ENCODE measurements at places on chromosomes 12 and 14.

DNA sequence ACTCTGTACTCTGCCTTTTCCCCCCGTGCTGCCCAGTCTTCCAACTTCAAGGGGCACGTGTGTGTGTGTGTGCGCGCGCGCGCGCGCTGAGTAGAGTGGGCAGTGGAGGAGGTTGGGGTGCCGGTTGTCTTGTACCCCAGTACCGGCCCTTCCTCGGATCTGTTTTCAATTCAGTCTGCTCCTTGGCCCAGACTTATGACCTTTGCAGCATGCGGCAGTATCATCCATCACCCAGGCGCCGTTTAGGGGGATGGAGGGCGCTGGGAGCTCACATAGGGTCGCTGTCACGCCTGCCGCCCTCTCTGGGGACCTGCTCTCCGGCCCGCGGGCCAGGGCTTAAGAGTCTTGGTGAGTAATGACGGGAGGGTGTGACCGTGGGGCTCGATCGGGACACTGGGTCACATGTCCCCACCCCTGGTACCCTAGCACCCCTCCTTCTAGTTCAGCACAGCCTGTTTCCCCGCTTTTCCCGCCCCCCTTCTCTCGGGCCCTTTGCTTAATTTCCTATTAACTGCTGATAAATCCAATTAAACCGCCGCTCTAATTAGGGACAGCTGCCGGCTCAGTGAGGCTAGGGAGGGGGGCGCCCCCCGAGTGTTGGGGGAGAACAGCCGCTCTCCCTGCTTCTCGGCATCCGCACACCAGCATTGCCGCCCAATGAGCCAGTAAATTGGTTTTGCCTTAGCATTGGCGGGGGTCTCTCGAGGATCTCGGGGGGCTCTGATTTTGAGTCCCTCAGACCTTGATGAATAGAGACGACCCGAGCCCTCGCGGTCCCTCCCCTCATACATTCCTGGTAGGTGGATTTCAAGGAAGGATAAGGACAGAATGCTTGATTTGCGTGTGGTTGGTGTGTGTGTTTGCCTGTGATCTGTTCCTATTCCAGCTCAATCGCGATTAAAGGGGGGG is 9.3 kb downstream of the STAC3 start:
- DNase-seq, result no peak

DNA sequence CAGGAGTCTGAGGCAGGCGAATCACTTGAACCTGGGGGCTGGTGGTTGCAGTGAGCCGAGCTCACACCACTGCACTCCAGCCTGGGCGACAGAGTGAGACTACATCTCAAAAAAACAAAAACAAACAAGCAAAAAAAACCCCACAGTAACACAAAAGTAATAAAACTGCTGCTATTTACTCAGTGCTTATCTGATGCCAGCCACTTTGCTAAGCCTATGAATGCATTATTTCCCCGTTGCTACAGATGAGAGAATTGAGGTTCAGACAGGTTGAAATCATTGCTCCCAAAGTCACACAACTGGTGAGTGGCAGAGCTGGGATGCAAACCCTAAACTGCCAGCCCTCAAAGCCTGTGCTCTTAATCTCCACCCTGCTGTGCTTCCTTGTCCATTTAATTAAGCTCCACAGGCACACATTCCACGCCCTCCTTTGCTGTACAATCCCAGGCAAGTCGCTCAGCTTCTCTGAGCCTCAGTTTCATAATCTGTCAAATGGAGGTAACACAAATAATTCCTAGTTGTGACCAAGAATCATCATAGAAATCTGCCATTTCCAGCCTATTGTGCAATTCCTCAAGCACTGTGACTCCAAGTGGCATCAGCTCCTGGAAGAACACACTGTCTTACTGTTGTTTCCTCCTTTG is 5.7 kb upstream of the OAS3 start:
- no peak for DNase-seq

GRCh38 chr12:5556033-5556614 is 124.2 kb downstream of the NTF3 start:
- DNase-seq, result no peak

- DNase-seq, result no peak
These were observed 40.8 kb downstream of the CCDC88C start for GRCh38 chr14:91376547-91377477.

- no peak for DNase-seq
These were observed 15.0 kb downstream of the G2E3 start for GRCh38 chr14:30573966-30574365.

DNA sequence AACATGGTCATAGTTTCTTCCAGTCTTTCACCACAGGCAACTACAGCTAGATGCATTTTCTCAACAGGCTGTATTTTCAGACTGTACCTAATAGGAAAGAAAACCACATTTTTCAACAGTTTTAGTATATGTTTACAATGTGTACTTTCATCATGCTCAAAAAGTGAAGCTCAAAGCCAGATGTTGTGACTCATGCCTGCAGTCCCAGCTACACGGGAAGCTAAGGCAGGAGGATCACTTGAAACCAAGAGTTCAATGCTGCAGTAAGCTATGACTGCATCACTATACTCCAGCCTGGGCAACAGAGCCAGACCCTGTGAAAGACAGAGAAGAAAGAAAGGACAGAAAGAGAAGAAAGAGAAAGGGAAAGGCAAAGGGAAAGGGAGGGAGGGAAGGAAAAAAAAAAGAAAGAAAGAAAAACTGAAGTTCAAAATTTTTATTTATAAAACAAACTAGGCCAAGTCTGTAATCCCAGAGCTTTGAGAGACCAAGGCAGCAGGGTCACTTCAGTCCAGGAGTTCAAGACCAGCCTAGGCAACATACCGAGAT is 25.5 kb downstream of the GXYLT1 start:
- DNase-seq, result peak; percentile 39

DNA sequence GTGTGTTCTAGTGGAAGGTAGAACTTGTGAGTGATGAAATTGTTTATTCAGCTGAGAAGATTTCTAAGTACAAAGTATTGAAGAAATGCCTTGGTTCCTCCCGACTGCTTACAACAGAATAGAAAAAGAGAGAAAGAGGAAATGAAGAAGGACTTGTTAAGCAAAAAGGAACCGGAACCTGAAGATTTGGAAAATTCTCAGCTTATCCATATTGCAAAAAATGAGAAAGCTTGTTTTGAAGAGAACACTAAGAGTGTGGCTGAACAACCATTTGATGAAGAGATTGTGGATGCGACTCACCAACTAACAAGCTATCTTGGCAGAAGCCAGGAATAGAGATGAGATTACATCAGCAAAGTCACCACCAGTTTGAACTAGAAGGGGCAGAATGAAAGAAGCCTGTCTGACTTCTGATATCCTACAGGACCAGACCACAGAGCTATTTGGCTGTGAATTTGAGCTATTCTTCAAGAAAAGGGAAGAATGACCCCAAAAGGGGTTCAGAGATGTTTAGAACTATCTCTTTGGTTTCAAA is 15.1 kb downstream of the NDUFA9 start:
- peak; percentile 86 for DNase-seq

DNA sequence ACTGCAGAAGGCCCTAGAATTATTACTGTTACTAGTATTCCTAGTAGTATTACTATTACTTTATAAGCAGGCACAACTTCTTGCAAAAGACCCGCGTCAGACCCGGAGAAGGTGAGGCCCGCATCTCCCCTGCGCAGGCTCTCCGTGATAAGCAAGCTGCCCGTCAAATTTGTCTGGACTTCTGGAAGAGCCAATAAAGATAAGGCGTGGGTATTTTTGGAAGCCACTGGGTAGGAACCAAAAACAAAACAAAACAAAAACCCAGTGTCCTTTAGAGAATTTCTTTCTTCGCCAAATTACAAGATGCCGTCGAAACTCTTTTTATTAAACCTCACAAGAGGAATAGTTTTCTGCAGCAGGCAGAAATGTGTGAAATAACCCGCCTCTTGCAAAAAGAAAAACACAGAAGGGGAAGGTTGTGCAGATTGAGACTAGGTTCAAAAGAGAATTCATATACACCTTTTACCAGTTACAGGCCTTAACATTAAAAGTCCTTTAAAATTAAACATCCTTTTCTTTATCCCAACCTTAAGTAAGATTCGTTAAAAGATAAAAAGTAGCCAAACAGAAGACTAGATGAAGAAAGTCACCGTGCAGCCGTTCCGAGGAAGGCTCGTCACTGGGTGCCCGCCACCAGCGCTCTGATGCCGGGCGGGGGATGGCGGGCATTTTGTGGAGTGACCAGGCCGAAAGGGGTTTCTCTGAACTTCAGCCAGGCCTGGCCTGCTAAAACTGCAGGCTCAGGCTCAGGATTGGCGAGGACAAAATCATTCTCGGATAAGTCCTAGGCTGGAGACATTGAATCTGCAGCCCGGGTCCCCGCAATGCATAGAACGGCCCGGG is 1.6 kb downstream of the TBX5 start:
- no peak for DNase-seq

- no peak for DNase-seq
These were observed 2.8 kb downstream of the TMX1 start for GRCh38 chr14:51242545-51243490.

- no peak for DNase-seq
These were observed 1.0 kb downstream of the MAP3K12 start for GRCh38 chr12:53498235-53498630.

- DNase-seq, result no peak
These were observed 180.3 kb upstream of the RTL1 start for GRCh38 chr14:101083564-101084435.

GRCh38 chr12:122106843-122107242 is 28.3 kb downstream of the MLXIP start:
- no peak for DNase-seq

DNA sequence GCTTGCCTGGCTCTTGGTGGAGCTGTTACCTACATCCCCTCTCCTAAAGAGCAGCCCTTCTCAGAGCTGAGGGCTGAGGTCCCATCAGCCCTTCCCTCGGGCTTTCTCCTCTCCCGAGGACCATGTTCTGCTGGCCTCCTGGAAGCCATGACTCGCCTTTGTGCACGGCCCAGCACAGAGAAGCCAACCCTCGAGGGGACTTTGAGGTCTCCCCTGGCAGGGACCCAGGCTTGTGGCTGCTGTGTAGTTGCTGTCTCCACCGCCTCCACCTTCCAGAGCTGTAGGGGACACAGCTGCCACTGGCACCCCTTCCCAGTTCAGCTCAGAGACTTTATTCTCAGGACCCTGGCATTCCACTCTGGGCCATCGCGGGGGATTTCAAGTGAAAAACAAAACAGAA is 22.9 kb upstream of the CCND2 start:
- no peak for DNase-seq

GRCh38 chr14:50402965-50403364 is 6.3 kb upstream of the CDKL1 start:
- DNase-seq, result no peak

GRCh38 chr12:107983756-107984472 is 145.2 kb upstream of the WSCD2 start:
- peak; percentile 11 for DNase-seq

GRCh38 chr14:54784657-54785056 is 118.0 kb downstream of the GCH1 start:
- no peak for DNase-seq

GRCh38 chr14:95537298-95538089 is 2.6 kb downstream of the GLRX5 start:
- no peak for DNase-seq

- DNase-seq, result no peak
These were observed 8.6 kb downstream of the SPTLC2 start for GRCh38 chr14:77607741-77608302.

GRCh38 chr14:103143506-103143905 is 20.2 kb downstream of the TNFAIP2 start:
- DNase-seq, result no peak

- DNase-seq, result no peak
These were observed 74.2 kb downstream of the RCOR1 start for GRCh38 chr14:102666635-102667034.

GRCh38 chr14:97021571-97022168 is 224.5 kb downstream of the VRK1 start:
- DNase-seq, result no peak

DNA sequence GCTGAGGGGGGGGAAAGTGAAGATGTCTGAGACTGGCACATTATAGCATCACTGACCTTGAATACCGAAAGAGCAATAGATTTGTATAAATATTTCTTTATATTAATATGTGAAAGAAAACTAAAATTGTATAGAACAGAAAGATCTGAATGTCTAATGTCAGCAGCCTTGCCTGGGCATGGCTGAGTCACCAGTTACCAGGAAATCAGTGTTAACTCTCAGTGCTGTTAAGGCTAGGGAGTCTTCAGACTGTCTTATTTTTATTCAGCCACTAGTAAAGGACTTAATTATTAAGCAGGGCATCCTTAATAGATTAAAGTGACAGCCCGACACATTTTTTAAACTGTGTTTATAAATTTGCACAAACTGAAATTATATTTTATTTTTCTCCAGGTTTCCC is 122.9 kb upstream of the AEBP2 start:
- peak; percentile 33 for DNase-seq

- no peak for DNase-seq
These were observed at the start of gene RIMBP2 for GRCh38 chr12:130715998-130716968. Gene RIMBP2, minus strand, starts transcription at chr12:130716299. Its CDS starts 237,286 bp downstream, at chr12:130479013.

- no peak for DNase-seq
These were observed 1.6 kb upstream of the FMNL3 start for GRCh38 chr12:49708851-49709250.

- no peak for DNase-seq
These were observed 29.7 kb downstream of the A2ML1 start for GRCh38 chr12:8852119-8852518.

DNA sequence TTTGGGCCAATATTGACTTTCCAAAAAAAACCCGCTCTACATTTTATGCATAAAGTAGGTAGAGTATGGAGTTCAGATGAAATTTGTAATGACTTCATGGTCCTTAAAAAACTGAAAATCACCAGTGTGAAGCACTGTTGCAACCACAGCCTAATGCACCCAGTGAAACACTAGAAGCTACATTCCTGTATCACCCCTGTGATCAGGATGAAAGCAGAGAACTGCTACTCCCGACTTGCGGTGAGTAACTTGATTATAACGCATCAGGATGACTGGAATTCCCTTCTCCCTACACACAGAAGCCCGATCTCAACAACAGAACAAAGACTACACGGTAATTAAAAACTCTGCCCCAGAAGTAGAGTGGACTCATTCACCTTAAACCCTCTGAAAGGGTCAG is 33.8 kb downstream of the SPTB start:
- DNase-seq, result peak; percentile 64

GRCh38 chr12:10392394-10392930 is 2.6 kb upstream of the KLRK1 start:
- peak; percentile 76 for DNase-seq

- no peak for DNase-seq
These were observed 21.2 kb downstream of the APPL2 start for GRCh38 chr12:105214670-105215375.

GRCh38 chr12:26185532-26186320 is 9.6 kb upstream of the SSPN start:
- DNase-seq, result no peak

DNA sequence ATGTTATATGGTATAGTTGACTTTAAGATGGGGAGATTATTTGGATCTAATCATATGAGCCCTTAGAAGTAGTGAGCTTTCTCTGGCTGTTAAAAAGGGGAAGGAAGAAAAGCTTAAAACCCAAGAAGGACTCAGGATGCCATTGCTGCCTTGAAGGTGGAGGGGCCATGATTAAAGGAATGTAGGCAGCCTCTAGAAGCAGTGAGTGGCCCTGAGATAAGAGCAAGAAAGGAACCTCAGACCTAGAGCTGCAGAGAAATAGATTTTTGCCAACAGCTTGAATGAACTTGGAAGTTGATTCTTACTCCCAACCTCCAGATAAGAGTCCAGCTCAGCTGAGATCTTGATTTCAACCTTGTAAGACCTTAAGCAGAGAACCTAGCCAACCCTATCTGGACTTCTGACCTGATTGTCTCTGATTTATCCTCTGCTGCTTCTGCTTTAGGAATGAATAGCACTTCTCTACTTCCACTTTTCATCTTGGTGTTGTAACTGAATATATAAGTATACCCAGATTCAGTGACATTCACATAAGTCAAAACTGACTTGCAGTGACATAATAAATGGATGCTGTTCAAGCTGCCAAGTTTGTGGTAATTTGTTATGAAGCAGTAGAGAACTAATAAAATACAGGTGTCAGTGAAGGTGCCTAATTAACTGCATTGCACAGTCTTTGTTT is 33.5 kb downstream of the RAD51B start:
- DNase-seq, result no peak

All from AG08395 (cell line).